ENCODE measurements at places on chromosomes 5 and 9.
A peak's percentile ranks its signal among the peaks of the same experiment; 100 is the strongest.

- no peak for DNase-seq
These were observed 44.0 kb downstream of the DAPK1 start for GRCh38 chr9:87541663-87542062.

DNA sequence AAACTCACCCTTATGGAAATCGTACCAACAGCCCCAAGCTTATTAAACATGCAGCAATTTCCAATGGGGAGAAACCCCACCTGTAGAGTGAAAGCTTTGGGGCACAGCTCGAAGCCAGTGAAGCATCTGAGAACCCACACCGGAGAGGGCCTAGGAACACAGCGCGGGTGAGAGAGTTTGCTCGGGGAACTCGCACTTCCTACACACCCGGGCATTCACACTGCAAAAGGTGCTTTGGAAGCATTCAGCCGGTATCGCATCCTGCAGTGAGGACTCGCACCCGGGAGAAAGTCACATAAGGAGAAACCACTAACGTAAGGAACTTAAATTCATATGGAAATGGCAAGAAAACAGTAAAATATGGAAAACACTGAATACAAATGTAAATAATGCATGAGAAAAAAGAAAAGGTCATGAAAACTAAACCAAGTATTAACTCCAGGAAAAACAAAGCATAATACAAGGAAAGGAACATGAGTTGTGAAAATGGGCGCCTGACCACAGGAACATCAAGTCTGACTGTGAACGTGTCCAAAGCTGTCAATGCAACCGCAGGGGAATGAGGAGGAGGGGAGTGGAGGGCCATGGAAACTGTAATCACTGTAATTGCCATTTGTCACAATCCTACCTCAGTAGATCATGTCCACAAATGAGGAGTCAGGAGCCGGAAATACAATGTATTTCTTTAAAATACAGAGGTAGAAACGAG lies 28.7 kb downstream of the CAMSAP1 start:
- DNase-seq, result no peak

- DNase-seq, result no peak
These were observed 186.1 kb upstream of the MAST4 start for GRCh38 chr5:66410122-66410521.

DNA sequence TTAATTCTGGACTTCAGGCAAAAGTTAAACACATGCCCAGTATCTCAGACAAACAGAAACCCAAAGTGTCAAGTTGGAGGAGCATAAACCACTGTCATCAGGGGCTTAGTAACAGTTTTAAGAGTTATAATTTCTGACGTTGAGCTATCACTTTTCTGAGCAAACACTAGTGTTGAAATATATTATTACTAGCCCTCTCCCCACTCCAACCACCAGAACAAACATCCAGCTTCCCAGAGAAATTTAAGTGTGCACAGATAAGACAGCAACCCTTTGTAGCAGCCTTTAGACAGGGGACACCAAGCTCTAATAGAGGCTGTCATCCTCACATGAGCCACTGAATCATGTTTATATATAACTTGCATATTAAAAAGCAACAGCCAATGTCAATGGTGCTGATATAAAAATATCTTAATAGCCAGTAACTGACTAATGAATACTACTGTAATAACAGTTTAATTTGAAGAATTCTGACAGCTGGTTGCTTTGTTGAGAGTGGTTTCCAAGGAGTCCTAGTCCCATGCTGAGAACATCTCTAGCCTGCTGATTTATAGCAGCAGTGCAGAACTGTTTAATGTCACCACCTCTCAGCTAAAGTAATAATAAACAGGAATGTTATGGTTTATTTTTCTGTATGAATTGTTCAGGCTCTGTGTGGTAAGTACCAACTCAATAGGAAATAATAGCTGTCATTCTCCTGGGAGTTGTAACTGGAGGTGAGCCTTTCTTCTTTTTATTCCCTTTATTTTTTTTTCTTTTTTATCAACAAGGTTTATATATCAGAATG lies 528.7 kb upstream of the ZNF608 start:
- no peak for DNase-seq

DNA sequence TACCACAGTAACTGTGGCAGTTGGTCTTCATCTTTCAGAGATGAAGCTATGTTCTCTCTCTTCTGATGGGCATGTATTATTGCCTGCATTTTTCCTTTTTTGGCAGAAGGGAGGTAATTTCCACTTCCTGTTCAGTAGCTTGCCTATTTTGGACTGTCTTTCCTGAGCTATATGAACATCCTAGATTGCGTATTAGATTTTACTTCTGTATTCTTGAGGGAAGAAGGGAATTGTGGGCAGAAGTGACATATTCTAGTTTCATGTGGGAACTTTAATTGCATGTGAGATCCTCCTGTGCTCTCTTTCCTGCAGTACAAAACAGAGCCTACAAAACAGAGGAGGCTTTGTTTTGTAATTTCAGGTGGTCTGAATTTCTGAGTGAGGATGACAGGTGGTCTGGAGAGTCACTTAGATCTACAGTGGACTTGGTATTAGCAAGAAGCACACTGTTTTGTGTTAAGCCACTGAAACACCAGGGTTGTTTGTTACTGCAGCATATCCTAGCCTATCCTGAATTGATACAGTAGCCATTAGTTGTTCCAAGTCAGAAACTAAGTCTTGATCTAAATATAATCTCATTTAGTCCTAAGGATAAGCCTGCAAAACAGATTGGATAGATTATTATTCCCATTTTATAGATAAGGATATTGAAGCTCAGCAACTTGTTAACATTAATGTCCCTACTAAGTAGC lies 68.1 kb downstream of the AOPEP start:
- DNase-seq, result no peak

GRCh38 chr5:109589986-109590385 lies 99.7 kb upstream of the MAN2A1 start:
- DNase-seq, result no peak

DNA sequence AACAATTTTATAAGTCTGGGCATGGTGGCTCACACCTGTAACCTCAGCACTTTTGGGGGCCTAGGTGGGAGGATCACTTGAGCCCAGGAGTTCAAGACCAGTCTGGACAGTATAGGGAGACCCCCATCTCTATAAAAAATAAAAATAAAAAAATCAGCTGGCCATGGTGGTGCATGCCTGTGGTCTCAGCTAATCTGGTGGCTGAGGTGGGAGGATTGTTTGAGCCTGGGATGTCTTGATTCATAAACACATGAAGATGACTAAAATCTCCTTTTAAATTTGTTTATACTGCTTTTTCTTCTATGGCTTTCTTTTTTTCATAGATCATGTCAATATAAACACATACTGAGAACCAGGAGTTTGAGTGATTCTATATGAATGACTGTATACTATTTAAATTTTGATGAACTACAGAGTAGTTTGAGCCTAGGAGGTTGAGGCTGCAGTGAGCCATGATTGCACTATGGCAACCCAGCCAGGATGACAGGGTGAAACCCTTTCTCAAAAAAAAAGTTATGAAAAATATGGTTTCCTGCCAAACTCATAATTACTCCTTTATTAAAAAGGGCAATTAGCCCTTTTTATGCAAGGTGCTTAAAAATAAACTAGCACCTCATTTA lies 14.2 kb downstream of the RIC1 start:
- no peak for DNase-seq

GRCh38 chr5:81239613-81240012 lies 6.5 kb downstream of the CKMT2 start:
- DNase-seq, result no peak

- DNase-seq, result no peak
These were observed 32.6 kb upstream of the TMEM250 start for GRCh38 chr9:136151214-136151804.

GRCh38 chr5:103174147-103174546 lies 54.0 kb downstream of the PPIP5K2 start:
- DNase-seq, result no peak

- DNase-seq, result no peak
These were observed 1509.0 kb downstream of the MAT2B start for GRCh38 chr5:165014439-165014838.

GRCh38 chr5:157308836-157309465 lies 43.0 kb downstream of the CYFIP2 start:
- DNase-seq, result no peak

GRCh38 chr9:33104401-33104800 lies 27.9 kb upstream of the SMU1 start:
- DNase-seq, result no peak

- no peak for DNase-seq
These were observed 33.2 kb downstream of the SLC31A2 start for GRCh38 chr9:113183956-113184488.

- peak; percentile 48 for DNase-seq
These were observed 14.1 kb downstream of the SEMA4D start for GRCh38 chr9:89483592-89484474.

GRCh38 chr5:77990020-77990419 lies 213.9 kb upstream of the TBCA start:
- DNase-seq, result no peak

DNA sequence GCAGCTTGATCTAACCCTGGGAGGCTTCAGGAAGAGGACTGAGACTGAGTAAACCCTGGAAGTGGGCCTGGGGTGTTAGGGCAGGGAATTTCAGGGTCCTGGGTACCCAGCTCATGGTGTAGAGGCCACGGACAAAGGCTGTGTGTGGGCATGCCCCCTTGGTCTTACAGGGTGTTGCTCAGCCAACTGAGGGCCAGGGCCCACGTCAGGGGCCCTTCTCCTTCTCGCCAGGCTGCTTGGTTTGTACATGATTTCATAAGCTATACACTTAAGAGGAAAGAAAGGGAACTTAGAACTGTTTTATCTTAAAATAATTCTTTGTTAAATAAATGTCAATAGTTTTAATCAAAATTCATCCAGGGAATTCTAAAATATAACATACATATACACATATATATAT lies 95.4 kb downstream of the TLE4 start:
- no peak for DNase-seq

- no peak for DNase-seq
These were observed 18.3 kb downstream of the UGCG start for GRCh38 chr9:111914749-111915424.

Measured in activated T-helper 1 cell treated with anti-CD3 and anti-CD28 coated beads, Interleukin-2, amount 50 U/mL, for 16 hours (primary cell).